NCI-H1092 (cell line): ENCODE measurements at places on chromosomes 7 and 10.

DNA sequence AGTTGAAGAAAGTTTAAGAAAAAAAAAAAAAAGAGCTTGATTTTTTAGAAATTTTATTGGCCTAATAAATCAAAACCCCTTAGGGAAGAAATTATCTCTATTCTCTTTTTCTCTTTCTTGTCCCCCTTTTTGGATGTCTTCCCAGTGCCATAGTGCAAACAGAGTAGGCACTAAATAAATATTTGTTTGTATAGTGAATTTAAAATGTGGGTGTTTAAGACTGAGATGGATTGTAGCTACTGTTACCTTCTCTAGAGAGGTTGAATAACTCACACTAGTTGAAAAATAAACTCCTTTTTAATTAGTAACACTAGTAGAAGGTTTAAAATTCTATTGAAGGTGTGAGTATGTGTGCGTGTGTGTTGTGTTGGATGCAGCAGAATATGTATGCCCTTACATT lies 783.8 kb downstream of the NXPH1 start:
- DNase-seq, result no peak

DNA sequence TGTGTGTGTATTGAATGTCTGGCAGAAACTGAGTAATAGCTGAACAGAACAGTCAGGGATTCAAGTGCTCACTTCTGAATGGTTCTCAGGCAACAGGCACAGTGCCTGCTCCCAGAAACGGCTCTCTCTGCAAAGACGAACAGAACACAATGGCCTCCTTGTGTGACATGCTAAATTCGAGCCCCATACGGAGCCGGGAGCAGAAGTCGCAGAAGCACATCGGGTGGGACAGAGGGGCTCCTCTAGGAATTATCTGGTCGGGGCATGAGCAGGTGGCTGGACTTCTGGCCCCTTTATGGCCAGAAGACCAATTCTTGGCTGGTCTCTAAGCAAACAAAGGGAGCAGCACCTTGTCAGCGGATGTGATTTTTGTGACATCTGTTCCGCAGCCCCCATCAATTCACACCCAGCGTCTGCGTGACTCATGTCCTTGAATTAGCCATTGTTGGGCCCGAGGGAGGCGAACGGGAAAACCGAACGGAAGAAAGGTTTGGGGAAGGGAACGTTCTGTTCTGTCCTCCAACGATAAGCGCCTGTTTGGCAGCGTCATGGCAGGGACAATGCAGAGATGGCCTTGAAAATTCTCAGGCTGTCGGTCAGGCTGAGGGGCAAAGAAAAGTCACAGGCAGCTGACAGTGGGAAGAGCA lies 47.3 kb upstream of the NPTX2 start:
- peak; percentile 58 for DNase-seq

DNA sequence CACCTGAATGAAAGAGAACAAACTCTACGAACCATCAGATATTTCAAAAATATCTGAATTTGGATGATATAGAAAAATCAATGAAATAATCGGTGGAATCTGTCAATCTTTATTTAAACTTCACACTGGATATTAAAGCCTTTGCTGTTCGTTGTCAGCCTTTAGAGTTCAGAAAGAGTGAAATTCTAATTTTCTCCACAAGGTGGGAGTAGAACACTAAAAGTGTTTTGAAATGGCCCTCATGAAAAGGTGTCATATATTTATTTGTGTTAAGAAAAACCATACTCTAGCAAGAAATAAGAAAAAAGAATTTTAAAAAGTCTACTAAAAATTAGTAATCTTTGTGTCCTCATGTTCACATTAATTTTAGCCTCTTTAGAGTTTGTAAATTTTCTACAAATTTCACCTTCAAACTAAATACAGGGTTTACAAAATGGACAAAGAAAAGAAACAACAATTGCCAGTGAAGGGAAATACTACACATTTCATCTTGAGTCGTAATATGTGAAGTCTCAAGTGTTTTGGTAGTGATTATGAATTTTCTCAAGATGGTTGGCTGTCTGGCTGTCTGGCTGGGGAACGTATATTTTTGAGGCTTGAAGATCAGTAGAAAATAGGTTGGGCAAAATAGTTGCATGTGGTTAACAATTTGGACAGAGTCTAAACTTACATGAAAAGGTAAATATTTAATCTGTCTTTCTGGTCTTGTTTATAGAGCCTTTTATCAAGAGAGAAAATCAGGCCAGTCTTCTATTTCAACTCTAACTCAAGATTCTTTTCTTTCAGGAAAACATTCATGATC lies 43.7 kb downstream of the DNAJB9 start:
- peak; percentile 66 for DNase-seq

- no peak for DNase-seq
These were observed 6.0 kb downstream of the RBM48 start for GRCh38 chr7:92534572-92534971.

- no peak for DNase-seq
These were observed 625.5 kb downstream of the KCNMA1 start for GRCh38 chr10:77011874-77012811.

DNA sequence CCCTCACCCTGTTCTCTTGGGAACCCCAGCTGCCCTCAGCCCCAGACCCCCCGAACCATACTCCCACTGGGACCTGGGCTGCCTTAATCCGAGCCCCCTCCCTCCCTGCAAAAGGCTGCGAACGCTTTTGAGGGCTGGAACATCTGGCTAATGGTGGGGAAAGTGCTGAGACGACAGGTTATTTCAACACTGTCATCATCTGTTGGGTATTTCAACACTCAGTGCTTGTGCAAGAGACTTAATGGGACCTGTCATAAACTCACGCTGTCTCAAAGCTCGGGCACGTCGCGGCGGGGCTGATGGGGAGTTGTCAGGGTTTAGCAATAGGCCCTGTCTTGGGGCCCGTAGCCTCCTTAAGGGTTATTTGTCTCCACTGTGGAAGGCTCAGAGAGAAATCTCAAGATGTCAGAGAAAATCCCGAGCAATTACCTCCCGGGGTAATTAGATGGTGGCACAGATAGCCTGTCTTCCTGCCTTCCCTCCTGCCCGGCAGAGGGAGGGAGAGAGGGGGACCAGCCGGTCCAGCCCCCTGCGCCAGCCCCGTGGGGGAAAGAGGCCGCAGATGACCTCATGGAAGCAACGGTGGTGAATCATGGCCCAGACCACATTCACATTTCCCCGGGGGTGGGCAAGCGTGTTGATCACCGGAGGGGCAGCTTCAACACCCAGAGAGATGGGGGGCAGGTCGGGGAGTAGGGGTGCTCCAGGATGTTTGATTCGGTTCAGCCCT lies 88.7 kb upstream of the MYL10 start:
- no peak for DNase-seq

GRCh38 chr7:157294773-157295172 lies 42.0 kb upstream of the DNAJB6 start:
- no peak for DNase-seq

GRCh38 chr7:142749218-142749993 lies at the start of gene PRSS1:
Gene PRSS1, plus strand, starts transcription at chr7:142749472. Its CDS starts 13 bp downstream, at chr7:142749485.
- no peak for DNase-seq

- peak; percentile 74 for DNase-seq
These were observed 519 bp downstream of the ITGB8 start for GRCh38 chr7:20330928-20331909.

GRCh38 chr10:113007821-113008220 lies 57.8 kb downstream of the TCF7L2 start:
- DNase-seq, result no peak

GRCh38 chr7:21346297-21346696 lies 81.6 kb upstream of the SP4 start:
- no peak for DNase-seq

DNA sequence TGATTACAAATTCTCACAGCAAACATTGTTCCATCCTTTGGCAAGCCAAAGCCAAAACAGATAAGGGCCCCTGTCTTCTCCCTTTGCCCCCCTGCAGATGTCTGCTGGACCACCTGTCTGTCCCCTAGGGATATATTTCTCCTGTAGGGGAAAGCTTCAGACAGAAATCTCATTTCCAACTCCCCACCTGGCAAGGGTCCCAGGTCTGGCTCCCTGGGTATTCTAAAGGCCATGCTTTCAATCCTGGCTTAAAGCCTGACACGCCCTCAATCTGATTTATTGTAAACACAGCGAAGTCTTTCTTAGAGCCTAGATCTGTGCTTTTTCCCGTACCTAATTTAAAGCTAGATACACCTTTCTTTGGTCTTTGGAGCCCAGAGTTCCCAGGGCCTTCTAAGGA lies 66.1 kb downstream of the KCNMA1 start:
- DNase-seq, result peak; percentile 84

DNA sequence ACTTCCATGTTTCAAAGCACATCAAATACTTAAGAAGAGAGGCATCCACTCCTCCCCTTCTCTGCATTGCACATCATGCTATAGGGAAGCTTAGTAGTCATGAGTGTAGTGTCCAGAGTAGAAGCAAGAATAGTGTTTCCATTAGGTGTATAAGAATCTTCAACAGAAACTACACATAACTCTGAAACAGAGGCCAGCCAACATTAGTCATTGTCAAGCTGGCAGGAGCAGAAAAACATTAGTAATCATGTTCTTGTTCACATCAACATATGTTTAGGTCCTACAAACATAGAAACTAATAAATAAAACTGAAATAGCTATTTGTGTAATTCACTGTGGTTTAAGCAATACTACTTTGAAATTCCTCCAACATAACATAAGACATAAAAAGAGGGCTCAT lies 370.2 kb downstream of the PPP1R3A start:
- DNase-seq, result no peak

DNA sequence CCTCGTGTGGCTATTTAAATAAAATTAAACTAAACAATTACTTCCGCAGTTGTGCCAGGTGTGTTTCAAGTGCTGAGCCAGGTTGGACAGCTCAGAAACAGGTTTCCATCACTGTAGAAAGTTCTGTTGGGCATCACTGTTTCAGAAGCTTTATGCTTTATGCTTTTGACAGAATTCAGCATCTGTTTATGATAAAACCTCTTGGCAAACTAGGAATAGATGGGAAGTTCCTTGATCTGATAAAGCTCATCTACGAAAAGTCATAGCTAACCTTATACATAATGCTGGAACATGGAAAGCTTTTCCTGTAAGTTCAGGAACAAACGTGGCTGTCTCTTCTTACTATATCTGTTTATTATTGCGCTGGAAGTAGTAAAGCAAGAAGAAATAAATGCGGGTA lies 143.4 kb downstream of the DOCK1 start:
- DNase-seq, result no peak

DNA sequence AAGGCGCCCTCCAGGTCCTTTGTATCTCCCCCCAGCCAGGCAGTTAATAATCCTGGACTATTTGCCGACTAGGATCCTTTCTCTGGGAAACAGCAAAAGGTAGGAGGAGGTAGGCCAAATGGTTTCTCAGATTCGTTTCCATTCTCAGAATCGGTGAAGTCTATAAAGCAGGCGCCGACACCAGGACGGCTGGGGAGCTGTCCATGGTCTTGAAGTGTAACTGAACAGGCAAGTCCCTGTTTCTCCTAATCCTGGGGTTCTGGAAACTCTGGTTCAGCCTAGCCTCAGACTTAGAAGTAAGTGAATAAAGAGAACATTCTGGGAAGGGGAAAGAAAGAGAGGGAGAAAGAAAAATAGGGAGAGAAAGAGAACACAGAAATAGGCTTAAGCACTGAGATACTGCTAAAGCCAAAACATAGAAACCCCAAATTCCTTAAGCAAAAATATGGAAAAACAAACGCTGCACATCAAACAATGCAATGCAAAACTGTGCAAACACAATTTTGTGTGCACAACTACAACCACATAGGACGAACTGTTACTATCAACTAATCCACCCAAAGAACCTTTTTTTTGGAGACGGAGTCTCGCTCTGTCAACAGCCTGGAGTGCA lies 11.1 kb upstream of the INA start:
- DNase-seq, result no peak

GRCh38 chr10:17084258-17084657 lies 45.4 kb downstream of the CUBN start:
- no peak for DNase-seq

DNA sequence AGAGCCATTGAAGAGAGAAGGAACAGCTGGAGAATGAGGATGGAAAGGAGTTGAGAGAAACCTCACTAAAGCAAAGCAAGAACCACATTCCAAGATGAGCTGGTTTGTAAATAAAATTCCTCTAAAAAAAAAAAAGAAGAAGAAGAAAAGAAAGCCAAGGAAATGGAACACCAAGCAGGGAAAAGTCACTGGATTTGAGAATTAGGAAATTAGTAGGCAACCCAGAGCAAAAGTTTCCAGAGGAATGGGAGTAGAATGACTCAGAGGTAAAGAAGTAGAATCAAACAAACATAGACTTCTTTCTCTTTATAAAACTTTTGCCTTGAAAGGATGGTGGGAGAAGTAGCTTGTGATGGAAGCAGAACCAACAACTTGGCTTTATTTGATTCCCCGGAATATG lies 3.9 kb downstream of the CH25H start:
- DNase-seq, result no peak

- DNase-seq, result no peak
These were observed 5.7 kb upstream of the GSTK1 start for GRCh38 chr7:143257501-143257900.

- DNase-seq, result no peak
These were observed 33.3 kb upstream of the DNAJB12 start for GRCh38 chr10:72388062-72388461.

GRCh38 chr7:84912018-84912417 lies 274.8 kb downstream of the SEMA3D start:
- DNase-seq, result no peak

DNA sequence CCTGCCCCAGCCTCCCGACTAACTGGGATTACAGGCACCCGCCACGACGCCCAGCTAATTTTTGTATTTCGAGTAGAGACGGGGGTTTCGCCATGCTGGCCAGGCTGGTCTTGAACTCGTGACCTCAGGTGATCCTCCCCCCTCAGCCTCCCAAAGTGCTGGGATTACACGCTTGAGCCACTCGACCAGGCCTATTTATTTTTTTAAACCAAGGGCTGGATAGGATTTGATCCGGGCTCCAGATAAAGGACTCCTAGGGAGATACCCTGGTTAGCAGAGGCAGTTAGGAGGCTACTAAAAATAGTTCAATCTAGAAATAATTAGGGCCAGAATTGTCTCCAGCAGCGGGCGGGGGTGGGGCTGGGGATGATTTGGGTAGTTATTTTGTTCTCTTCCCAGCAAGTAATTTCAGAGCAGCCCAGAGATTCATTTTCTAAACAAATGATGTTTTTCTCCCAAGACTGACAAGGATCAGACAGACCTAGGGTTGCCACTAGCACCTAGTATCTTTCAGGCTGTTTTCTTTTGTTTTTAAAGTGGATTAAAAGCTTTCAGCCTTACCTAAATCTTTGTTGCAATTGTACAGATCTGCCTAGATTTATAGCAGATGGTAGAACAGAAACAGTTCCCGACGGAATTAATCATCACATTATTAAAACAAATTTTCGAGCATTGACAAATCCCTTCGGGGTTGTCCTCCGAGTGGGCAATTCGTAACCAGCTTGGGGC lies 859 bp upstream of the SMC3 start:
- DNase-seq, result no peak

DNA sequence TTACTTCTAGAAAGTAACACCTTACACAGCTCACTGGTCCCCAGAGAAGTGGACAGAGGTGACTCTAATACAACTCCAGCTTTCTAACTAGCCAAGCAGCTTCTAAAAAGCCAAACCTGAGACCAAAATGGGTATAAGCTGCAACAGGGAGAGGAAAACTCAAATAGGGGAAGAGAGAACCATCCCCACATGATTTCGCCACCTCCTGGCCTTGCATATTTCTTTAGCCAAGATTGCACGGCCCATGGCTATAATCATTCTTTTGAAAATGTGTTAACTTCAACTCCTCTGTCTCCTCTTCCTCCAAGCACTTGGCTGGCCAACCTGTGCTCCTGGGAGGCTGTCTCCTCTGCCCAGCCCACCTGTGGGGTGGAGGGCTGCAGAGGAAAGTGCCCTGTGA lies 28.7 kb downstream of the NUP42 start:
- no peak for DNase-seq

GRCh38 chr10:116688241-116688711 lies 54.1 kb downstream of the HSPA12A start:
- DNase-seq, result no peak

GRCh38 chr7:53756946-53757345 lies 721.5 kb downstream of the POM121L12 start:
- no peak for DNase-seq
